CD14-positive monocyte (primary cell): ENCODE measurements at places on chromosomes 16 and 17. TPM values are rescaled to one million over a fixed set of nuclear protein-coding genes. Genes with fewer than 3 reads are reported as not detected.

DNA sequence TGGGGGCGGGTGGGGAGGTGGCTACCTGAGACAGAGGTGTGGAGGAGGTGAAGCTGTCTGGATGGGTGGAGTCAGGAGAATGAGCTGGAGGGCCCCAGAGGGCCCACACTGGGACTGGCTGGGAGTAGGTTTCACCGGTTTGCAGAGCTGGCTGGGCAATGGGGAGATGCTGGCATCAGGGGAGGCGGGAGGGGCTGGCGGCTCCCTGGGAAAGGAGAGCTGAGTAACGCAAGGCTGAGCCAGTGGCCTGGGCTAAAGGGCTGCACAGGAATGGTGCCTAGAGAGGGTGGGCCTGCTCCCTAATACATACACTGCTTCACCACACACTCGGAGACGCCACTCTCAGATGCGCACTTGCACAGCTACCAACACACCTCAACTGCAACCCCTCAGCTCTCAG is 12.4 kb downstream of the P3H4 start:
- H3K4me3 ChIP-seq: no peak overlapping the region
- H3K27ac ChIP-seq: no peak overlapping the region
- peaks cover 19% of the 10 kb centered on the region for H3K4me1 ChIP-seq
- H3K27me3 ChIP-seq: no peaks in the 10 kb centered on the region
- DNase-seq: no peak
- H3K36me3 ChIP-seq: no peaks in the 10 kb centered on the region

DNA sequence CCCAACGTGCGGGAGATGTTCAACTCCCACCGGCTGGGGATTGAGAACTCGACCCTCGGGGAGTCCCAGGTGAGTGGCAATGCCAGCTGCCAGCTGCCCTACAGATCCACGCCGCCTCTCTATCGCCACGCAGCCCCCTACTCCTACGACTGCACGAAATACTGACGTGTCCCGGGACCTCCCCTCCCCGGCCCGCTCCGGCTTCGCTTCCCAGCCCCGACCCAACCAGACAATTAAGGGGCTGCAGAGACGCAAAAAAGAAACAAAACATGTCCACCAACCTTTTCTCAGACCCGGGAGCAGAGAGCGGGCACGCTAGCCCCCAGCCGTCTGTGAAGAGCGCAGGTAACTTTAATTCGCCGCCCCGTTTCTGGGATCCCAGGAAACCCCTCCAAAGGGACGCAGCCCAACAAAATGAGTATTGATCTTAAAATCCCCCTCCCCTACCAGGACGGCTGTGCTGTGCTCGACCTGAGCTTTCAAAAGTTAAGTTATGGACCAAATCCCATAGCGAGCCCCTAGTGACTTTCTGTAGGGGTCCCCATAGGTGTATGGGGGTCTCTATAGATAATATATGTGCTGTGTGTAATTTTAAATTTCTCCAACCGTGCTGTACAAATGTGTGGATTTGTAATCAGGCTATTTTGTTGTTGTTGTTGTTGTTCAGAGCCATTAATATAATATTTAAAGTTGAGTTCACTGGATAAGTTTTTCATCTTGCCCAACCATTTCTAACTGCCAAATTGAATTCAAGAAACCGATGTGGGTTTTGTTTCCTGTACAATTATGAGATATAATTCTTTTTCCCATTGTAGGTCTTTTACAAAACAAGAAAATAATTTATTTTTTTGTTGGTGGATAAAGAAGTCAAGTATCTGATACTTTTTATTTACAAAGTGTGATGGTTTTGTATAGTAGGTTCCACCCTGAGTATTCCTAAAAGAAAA is 2.3 kb downstream of the FOXC2 start:
- no peak overlapping the region for H3K4me3 ChIP-seq
- H3K4me1 ChIP-seq: peaks cover 3% of the 10 kb centered on the region
- peaks cover 74% of the 10 kb centered on the region for H3K27me3 ChIP-seq
- DNase-seq: no peak
- no peaks in the 10 kb centered on the region for H3K36me3 ChIP-seq

DNA sequence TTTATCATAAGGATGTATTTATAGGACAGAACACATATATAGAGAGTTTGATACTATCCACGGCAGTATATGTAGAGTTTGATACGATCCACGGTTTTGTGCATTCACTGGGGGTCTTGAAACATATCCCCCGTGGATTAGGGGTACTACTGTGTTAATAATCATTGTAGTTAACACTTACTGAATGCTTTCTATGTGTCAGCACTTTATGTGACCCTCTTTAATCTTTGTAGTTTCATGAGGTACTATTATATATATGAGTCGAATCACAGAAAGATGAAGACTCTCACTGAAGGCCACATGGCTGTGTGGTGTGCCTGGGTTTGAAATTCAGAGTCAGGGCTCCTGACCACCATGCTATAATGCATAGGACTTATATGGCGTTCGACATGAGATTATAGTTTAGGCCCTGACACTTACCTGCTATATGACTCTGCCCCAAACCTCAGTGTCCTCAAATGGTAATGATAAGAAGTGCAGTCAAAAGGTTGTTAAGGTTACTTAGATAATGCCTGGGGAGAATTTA is 4.3 kb upstream of the HEATR6 start:
- no peaks in the 10 kb centered on the region for H3K27me3 ChIP-seq
- no peaks in the 10 kb centered on the region for H3K36me3 ChIP-seq

- peaks cover 18% of the 10 kb centered on the region for H3K4me1 ChIP-seq
- peak overlapping the region; percentile 94 for H3K4me3 ChIP-seq
- no peaks in the 10 kb centered on the region for H3K27me3 ChIP-seq
- H3K27ac ChIP-seq: peak overlapping the region; percentile 89
Measured at GRCh38 chr17:1683459-1683858, 1.2 kb downstream of the PRPF8 start.

- H3K36me3 ChIP-seq: no peaks in the 10 kb centered on the region
- no peak overlapping the region for H3K4me3 ChIP-seq
- H3K27me3 ChIP-seq: no peaks in the 10 kb centered on the region
Measured at GRCh38 chr17:36609498-36609862, 8.1 kb downstream of the MRM1 start.

GRCh38 chr17:40038882-40039513 is 15.2 kb downstream of the MED24 start:
- H3K27me3 ChIP-seq: no peaks in the 10 kb centered on the region
- peaks cover 32% of the 10 kb centered on the region for H3K36me3 ChIP-seq
- H3K4me3 ChIP-seq: no peak overlapping the region
- H3K4me1 ChIP-seq: peaks cover 6% of the 10 kb centered on the region
- no peak for DNase-seq

DNA sequence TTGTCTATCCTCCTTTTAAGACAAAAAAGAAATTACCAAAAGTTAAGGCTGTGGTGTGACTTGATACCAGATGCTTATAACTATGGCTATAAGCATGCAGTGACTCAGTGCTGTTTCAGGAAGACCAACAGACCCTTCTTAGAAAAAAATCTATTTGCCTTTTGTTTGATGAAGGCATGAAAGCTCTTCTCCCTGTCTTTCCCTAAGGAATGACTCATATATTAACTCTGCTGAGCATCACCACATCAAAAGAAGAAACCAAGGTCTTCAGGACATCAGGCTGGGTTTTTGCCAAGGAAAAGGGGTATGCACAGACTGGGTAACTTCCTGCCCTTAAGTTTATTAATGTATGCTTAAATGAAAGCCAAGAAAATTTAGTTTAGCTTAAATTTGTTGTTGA is 47.1 kb downstream of the VMP1 start:
- H3K4me1 ChIP-seq: peaks cover 26% of the 10 kb centered on the region
- H3K27me3 ChIP-seq: no peaks in the 10 kb centered on the region
- H3K27ac ChIP-seq: peak overlapping the region; percentile 71
- peak overlapping the region; percentile 66 for H3K4me3 ChIP-seq
- peak; percentile 54 for DNase-seq

The PRAC2 gene
- not detected for polyA plus RNA-seq

The SLFN11 gene
- 34.3 TPM for polyA plus RNA-seq

The TP53TG3D gene
- not detected for polyA plus RNA-seq

The AANAT gene
- not detected for polyA plus RNA-seq

The TBC1D28 gene
- polyA plus RNA-seq: not detected in 2 replicates

The RGS11 gene
- polyA plus RNA-seq: not detected

The CBX8 gene
- polyA plus RNA-seq: 2.5 TPM

The DNAI2 gene
- polyA plus RNA-seq: not detected
